ENCODE measurements at places on chromosomes 6 and 20.

- DNase-seq: no peak
These were observed 319.0 kb downstream of the HACE1 start for GRCh38 chr6:104540743-104541142.

DNA sequence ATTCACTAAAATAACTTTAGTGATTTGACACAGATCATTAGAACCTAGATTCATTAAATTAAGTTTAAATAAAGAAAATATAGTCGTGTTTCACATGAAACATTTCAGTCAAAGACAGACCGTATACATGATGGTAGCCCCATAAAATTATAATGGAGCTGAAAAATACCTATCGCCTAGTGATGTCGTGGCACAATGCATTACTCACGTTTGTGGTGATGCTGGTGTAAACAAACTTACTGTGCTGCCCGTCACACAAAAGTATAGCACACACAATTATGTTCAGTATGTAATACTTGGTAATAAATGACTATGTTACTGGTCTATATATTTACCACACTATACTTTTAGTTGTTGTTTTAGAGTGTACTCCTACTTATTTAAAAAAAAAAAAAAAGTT, 17.3 kb downstream of the DST start:
- no peak for DNase-seq

GRCh38 chr20:59667981-59668515, 63.7 kb downstream of the PHACTR3 start:
- no peak for DNase-seq

DNA sequence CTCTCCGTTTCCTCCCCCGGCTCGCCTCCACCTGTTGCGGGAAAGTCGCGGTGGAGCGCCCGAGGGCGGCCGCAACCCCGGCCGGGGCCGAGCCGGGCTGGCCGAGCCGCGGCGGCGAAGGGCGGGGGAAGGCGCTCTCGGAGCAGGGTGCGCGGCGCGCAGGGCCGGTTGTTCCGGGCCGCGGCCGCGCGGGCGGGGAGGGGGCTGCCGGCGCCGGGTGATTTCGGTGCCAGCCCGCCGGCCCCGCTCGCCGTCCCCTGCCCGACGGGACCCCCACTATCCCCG, 235 bp downstream of the MAP7 start:
- DNase-seq: no peak

DNA sequence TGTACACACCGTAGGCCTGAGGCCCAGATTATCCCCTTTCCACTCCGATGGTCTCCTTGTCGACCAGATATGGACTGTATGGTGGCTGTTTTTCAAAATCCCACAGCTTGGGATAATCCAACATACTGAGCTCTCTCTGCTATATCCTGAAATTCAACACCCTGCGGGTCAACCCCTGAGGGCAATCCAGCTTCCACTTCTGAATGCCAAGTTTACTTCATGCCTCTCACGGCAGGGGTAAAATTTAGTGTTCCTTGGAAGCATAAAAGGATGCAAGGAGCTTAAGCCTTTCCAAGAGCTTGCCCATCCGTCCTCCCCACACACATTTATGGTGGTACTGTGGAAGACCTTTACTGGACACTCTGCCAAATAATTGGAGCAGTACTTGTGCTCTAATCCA, 90.7 kb downstream of the PLG start:
- no peak for DNase-seq

GRCh38 chr6:113412589-113413357, 444.4 kb upstream of the MARCKS start:
- DNase-seq: no peak

DNA sequence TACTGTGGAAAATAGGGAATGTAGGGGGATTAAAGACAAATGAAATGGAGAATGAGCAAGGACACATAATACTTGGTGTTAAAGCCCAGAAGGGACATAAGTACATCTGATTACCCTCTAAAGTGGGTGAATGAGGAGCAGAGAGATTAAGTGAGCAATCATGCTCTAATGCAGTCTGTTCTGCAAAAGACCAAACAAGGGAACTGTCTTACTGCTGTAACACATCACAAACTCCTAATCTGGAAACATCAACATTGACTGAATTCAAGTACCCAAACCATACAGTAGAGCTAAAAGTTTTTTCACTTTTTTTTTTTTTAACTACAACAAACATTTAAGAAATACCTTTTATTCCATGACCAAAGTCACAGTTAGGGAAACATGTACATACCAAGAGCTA, 19.3 kb upstream of the SLC17A4 start:
- DNase-seq: no peak

DNA sequence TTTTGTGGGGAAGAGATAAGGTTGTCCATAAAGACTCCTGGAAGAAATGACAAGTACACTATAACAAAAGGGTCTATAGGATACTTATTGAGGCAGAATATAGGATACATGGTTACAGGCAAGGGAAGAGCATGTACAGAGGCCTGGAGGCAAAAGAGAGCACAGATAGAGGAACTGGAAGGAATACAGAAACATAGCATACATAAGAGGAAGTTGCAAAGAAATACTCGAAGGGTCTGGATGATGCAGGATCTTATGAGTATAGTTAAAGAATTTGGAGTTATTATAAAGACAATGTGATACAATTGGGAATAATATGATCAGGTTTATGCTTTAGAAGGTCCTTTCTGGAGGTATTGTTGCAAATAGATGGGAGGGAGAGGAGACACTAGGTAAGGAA, 592.7 kb upstream of the POU3F2 start:
- DNase-seq: no peak

GRCh38 chr6:71034563-71035345, 77.9 kb upstream of the B3GAT2 start:
- no peak for DNase-seq

- no peak for DNase-seq
These were observed 216.5 kb upstream of the RREB1 start for GRCh38 chr6:6891125-6891721.

DNA sequence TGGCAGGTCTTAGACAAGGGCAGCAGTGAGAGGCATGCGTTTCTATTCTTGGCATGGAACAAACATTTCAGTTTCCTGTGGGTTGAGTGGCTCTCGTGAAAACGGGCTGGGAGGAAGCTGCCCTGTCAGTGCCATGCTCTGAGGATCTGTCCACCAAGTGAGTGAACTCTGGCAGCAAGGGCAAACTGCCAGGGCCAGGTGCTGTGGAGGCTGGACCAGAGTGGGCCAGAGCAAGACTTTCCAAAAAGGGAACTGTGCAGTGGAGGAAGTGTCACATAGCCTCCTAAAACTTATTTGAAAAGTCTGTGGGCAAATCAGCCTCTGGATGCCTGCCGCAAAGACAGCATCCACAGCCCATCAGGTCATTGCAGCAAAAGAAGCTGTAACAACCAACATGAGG, 44.2 kb upstream of the TAB2 start:
- no peak for DNase-seq

DNA sequence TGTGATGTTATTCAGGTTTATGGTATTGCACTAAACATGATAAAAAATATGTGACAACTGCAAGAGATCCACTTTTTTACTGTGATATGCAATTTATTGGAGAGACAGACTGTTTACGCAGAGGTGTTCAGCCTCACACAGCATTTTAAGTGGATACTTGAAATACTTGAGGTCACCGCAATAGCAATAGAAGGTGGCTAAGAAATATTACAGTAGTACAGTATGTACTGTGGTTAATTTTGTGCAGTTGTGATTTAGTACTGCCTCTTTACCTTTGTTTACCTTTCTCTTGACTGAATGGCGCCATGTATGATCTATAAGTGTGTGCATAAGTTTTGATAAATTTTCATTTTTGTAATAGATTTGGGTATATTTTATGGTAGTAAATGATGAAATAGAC, 17.4 kb downstream of the MACROD2 start:
- no peak for DNase-seq

- DNase-seq: no peak
These were observed 36.9 kb downstream of the ARHGAP18 start for GRCh38 chr6:129672881-129673631.

DNA sequence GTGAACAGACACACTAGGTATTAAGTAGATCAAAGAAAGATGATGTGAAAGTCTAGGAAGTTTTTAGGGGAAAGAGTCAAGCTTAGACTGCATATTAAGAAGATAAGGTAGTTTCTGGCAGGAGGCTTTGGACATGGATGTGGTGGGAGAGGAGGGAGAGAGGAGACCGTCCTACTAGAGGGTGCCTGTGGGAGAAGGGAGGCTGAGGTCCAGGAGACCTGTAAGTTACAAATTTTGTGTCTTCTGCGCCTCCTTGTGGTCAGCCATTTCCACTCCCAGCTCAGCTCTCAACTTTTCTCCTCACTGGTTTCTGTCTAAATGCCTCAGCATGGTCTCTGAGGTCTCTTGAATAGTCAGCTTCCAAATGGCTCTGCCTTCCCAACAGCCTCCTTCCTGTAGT, 193.5 kb downstream of the UNC5CL start:
- DNase-seq: peak; percentile 8

GRCh38 chr6:165767228-165767627, 104.2 kb upstream of the PDE10A start:
- DNase-seq: no peak

GRCh38 chr6:91865889-91866288, 1279.0 kb upstream of the MAP3K7 start:
- DNase-seq: no peak

DNA sequence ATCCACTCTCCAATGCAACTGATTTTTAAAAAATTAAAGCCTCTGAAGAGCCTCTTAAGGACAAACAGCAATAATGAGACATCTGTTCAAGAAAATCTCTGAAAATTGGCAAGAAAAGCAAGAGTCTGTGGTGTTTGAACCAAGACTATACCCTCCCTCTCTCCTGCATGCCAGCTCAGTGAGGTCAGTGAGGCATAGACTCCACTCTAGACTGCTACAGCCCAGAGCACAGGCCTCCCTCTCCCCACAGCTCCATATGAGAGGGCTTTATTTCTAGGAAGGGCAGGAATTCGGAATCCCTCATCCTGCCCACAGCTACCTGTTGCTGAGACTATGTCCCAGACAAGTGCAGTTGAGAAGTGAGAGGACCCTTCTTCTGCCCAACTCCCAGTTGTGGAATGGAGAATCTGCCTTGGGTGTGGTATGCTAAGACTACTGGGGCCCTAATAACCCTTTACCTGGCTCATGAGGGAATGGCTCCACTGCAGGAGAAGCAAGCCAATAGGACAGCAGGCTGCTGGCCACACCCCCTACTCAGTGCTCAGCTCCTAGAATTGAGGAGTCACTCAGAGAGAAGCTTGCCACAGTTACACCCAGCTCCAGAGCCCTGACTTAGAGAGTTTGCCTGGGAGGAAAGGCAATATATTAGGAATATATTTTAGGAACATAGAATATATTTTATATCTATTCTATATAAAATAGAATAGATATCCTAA, 22.7 kb upstream of the HLA-DQA1 start:
- DNase-seq: no peak

DNA sequence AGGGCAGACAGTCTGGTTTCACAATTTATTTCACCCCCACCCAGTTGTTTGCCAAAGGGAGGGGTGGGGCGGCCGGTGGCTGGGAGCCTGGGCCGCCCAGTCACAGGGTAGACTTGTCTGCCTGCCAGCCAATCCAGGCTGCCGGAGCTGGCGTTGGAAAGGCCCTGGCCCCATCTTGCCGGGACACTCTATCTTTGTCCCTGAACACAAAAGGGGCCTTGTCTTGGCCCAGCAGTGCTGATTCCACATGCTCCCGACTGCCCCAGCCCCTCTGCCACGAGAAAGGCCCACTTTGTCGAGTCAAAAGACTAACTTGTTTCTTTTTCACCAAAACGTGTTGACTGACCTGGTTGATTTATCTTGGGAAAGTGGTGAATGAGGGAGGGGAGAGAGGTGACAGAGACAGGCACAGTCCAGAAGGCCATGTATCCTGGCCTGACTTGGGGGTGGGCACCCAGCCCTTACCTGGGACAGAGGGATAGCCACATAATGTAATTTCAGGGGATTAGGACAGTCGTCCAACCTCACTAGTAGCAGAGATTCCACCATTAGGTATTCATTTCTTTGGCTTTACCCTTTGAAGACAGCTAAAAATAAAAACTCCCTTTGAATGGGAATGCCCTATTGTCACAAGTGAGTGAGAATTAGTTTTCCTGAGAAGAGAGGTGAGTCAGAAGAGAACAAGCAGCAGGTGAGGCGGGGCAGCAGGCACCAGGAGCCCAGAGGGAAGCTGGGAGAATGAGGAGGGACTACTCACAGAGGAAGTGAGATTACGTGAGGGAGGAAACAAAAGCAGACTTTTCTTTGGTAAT, 67.0 kb upstream of the SIRPA start:
- DNase-seq: no peak

GRCh38 chr20:46552460-46553420, 2.3 kb upstream of the OCSTAMP start:
- DNase-seq: no peak

DNA sequence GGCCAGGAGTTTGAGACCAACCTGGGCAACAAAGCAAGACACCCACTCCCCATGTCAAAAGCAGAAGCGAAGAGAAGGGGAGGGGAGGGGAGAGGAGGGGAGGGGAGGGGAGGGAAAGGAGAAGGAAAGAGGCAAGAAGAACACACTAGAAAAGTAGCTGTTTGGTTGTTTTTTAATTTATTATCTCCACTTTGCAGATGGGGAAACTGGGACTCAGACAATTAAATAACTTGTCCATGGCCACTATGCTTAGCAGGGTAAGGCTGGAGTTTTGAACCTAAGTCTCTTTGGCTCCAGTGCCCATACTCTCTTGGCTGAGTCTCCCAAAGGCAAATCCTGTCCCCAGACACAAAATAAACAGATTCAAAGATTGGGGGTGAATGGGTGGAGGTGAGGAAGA, 12.4 kb upstream of the GHRH start:
- DNase-seq: no peak

DNA sequence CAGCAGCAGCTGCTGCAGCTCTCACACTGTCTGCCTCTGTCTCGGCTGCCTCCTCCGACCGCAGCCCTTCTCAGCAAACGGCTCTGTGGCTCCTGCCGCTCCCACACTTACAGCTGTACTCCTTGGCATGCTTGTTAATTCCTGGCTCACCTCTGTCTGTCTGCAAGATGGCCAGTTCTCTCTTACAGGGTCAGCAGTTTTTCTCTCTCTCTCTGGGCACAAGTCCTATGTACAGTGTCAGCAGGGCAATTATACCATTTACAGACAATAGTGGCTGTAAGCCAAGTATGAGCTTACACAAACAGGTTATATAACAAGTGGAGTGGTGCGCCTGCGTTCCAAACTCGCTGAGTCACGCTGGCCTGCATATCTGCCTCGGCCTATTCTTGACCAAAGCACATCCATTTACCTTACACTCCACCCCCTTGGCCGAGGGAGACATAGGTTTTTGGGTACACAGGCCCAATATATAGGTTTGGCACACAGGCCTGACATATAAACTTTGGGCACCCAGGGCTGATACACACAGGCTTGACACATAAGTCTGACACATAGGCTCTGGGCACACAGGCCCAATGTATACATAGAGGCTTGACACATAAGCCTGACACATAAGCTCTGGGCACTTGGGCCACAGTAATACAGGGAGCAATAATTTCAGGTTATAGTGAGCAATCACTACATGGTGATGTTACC, 4.4 kb downstream of the ZKSCAN3 start:
- no peak for DNase-seq

- no peak for DNase-seq
These were observed 73.1 kb downstream of the PTCHD4 start for GRCh38 chr6:48037946-48038345.

All from thymus (tissue), 14 donors.